GM19239 (cell line): ENCODE measurements at places on chromosomes 5 and 9.

- no peak for DNase-seq
Measured at GRCh38 chr5:147520450-147520849, 10.6 kb upstream of the DPYSL3 start.

GRCh38 chr5:29296548-29296947, 1896.9 kb upstream of the CDH6 start:
- DNase-seq = no peak

DNA sequence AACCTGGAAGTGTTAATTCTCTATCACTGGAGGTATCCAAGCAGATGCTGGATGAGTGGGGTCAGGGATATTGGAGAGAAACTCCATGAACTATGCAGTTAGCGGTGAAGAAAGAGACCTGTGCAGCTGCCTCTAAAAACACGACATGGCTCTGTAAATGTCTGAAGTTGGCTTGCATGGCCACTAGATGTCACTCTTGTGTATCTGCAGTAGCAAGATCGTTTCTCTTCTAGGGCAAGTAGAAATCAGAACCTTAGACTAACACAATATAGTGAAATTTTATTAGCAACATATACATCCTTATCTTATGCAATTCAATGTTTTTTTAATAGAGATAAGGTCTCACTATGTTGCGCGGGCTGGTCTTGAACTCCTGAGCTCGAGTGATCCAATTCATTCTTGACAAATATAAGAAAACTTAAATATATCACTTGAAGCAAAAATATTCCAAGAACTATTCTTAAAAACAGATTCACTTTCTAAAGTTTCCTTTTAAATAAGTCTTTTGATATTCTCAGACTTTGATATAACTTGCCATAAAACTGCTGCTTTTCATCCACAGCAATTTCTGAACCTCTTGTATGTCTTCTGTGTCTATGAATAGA, 2.9 kb downstream of the OR2S2 start:
- DNase-seq = peak; percentile 22

GRCh38 chr5:76941442-76941841, 11.4 kb upstream of the CRHBP start:
- no peak for DNase-seq

DNA sequence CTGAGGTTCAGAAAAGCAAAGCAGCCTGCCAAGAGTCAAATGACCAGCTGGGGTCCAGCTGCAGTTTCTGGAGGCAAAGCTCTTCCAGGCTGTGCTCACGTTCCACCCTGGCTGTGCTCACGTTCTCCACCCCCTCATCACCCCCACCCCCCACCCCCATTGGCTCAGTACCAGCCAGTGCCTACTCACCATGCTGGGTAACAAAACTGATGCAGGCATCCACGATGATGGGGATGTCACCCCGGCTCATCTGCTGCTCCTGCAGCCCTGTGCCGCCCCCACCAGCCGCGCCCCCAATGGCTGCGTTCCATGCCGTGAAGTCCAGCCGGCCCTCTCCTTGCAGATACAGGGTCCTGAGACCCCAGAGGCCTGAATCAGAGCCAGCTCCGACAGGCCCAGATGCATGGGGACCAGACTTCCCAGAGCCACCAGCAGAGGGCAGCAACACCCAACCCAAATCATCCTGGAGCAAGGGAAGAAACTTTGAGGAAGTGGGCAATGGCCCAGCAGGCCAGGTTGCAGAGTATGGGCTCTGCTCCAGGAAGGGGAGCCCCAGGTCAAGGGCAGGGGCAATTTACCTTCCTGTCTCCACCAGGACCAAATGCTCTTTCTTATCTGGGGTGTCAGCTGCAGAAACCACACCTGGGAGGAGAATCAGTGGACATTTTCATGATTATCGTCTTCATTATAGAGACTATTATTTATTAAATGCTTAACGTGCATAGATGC, 13.7 kb upstream of the FCHSD1 start:
- DNase-seq = peak; percentile 90

DNA sequence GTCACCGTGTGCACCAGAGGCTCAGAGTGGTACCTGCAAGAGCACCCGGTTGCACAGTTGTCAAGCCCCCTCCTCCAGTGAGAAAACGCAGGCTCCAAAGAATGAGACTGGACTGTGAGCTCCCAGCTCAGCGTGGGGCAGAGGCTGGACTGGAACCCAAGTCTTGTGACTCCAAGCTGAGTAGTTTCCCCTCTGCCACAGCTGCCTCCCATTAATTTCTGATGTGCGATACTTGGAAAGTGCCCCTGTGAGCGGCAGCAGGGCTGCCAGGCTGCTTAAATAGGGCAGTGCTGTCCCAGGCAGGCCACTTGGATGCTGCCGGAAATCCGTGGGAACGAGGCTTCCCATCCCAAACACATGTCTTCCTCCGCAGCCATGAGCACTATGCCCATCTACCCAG, 62.2 kb upstream of the ANGPTL2 start:
- no peak for DNase-seq

DNA sequence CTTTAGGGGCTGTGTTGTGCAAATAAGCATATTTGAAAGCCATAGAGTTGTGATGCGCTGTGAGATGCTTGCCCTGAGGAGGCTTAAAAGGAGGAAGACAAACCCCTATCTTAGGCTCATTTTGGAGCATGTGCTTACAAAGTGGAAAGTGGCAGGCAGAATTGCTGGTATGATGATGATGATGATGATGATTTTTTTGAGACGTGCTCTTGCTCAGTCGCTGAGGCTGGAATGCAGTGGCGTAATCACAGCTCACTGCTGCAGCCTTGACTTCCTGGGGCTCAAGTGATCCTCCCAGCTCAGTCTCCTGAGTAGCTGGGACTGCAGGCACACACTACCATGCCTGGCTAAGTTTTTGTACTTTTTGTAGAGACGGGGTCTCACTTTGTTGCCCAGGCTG, 1.7 kb downstream of the CNOT8 start:
- DNase-seq = no peak

GRCh38 chr5:128532127-128532526, 5.9 kb downstream of the FBN2 start:
- DNase-seq = no peak

DNA sequence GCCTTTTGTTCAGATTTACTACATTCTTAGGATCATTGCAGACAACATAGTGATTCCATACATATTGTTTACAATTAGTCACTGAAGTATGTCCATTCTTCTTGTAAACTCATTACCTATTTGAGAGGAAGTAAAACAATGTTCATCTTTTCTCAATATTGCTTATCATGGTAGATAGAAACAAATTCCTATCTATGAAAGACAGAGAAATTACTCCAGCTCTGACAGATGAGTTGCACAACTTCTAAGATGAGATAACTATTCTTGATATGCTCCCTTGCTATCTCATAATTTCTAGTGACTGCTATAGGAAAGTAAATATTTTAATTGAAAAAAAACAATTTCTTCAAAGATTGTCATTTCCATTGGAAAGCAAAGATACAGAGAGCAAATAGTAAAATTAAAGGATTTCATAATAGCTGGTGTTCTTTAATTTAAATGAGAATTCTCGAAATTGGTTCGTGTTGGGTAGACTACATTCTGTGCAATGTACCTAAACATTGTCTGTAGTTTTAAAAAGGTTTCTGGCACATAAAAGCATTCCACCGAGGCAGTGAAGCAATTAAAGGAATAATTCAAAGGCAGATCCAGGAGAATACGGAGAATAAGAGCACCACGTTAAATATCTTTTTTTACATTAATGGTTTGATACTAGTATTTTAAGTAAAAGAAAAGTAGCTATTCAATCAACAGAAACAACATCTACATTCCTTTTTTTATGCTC, 1029.1 kb upstream of the ACO1 start:
- no peak for DNase-seq

DNA sequence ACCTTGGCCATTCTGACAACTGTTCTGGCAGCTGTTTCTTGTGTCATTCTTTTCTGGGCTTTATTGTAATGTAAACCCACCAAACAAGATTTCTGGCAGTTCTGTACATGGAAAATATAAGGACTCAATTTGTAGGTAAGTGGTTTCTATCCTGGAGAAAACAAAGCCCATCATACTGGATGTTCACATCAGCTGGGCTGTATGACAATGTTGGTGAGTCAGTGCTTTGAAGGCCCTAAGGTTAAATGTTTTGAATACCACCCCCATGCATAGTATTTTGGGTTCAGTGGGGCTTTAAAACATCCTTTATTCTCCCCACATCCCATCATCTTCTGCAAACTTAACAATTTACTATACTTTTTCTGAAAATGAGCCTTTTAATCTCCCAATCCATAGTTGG, 52.5 kb downstream of the SH3GL2 start:
- no peak for DNase-seq

GRCh38 chr5:29811914-29812679, 1381.4 kb upstream of the CDH6 start:
- DNase-seq = no peak

DNA sequence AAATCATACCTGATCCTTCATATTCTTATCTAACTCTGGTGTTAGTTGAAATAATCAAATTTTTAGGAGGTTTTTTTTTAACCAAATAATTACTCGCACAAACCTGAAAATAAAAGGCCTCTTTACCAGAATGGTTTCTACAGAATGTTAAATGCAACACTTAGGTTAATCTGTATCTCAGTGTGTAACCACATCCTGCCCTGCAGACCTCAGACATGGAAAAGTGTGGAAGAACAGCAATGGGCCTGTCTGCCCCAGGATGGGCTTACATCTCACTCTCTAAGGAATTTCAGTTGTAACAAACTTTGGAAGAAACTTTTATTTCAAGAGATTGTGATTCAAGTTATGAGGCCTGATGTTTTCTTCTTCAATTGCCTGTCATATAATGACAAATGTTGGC, 32.5 kb upstream of the MIER3 start:
- no peak for DNase-seq

DNA sequence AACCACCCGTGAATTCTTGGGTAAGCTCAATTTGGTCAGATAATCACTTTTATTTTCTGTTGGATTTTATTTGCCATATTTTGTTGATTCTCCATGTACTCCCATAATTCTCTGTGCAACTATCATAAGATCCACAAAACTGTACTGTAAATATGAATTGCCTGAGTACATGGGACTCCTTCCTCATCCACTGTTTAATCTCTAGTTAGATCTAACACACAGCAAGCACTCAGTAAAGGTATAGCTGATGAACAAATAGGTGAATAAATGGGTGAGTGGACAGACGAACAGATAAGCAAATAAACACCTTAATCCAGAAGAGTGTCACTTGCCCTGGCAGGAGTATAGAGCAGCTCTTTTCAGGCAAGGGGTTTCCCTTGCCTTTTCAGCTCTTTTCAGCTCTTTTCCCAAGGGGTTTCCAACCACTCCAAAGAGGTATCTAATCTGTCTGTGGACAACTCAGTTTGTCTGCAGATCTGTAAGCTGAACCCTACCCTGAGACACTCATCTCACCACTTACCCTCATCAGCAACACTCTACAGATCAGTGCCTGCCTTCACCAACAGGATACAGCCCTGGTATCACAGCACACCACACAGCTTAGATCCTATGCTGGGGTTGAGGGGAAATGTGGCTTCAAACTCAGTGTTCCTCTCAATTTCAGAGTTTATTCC, 51.2 kb downstream of the SIL1 start:
- no peak for DNase-seq

GRCh38 chr9:104686081-104686480, 8.2 kb upstream of the OR13D1 start:
- no peak for DNase-seq

GRCh38 chr9:11933926-11934325, 759.3 kb upstream of the TYRP1 start:
- no peak for DNase-seq

DNA sequence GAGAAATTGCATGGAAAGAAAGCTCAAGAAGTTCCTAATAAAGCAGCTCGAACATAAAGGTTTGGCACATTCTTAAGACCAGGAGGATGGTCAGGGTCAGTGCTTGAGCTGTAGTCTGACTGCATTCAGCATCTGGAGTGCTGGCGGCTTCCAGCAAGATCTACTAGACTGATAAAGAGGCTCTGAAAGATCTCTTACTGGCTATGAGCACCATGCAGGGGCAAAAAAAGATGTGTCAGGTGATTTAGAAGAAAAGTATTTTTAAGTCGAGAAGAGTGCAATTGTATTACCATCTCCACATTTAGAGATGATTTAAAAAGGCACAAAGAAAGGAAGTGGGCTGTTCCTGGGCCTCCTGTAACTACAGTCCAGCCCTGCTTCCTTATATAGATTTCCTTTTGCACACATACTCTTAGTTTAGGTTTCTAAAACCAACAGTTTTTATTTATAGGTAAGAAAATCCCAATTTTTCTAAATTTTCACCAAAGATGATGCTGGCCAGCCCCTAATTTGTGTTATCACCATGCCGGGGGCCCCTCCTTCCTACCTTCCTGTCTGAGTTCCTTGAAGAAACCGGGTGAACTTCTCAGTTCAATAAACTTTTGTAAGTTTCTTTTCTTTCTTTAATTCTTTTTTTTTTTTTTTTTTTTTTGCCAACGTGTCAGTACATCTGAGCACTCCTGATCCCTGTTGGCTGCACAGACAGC, 65.9 kb upstream of the PLPP1 start:
- no peak for DNase-seq

DNA sequence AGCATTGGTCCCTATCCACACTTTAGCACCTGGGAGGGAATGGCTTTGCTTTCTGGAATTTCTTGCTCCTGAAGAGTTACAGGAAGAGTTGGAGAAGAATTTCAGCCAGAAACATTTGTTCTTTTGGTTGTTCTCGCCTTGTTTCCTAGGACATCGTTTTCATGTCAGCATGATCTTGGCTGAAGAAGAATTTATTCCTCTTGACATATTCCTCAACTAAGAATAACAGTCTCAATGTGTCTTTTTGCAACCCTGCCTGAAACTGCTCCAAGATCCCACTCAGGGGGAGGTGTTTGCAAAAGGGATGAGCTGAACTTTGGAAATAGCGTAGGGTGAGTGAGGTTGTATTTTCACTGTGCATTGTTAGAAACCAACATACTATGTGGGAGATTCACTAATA, 26.1 kb downstream of the MAMDC2 start:
- no peak for DNase-seq

- DNase-seq = no peak
Measured at GRCh38 chr5:138573949-138574670, 1.1 kb downstream of the HSPA9 start.

DNA sequence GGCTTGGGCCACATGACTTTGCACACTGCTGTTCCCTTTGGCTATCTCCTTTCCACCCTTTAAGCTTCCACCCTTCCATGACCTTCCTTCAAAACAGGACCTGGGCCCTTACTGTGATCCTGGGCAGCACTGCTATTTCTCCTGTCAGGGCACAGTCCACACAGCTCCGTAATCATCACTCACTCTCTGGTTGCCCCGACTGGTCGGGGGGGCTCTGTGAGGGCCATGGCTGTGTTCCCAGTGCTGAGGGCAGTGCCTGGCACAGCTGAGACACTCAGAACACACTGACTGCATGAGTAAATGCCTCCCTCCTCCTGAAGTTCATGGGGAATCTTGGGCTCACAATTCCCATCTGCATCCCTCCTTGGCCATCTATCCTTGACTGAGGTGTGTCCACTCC, 12.2 kb downstream of the TRAF1 start:
- DNase-seq = no peak
